ENCODE measurements at places on chromosomes 6 and 20. TPM values are rescaled to one million over a fixed set of nuclear protein-coding genes. Genes with fewer than 3 reads are reported as not detected.
A peak's percentile ranks its signal among the peaks of the same experiment; 100 is the strongest.

DNA sequence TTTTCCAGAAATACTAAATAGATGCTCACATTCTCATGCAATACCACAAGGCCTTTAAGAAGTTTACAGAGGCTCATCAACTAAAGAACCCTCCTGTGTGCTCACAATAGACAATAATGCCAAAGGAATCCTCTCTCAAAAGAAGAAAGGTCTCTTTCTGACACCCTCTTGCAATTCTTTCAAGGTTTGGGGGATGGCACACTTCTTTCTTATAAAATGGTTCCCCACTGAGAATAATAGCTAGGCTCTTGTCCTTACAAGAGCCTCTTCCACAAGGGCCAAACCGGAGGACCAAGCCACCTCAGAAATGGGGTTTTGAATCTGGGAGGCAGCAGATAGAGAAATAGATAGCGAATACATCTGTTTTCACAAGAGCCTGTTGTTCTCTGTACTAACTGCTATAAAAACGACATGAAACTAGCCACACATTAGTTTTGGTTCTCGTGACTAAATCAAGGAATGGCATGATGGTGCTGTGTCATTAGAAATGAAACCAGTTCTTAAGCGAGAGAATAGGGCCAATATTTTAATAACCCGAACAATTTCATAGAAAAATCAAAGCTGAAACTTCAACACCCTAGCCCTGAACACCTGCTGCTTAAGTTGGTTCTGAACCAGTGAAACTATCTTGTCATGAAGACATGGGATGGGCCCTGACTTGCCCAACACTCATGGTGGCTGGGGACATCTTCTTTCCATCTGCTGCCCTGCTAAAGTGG lies 81.1 kb downstream of the PRDM1 start:
- DNase-seq = no peak

- peak; percentile 67 for DNase-seq
Measured at GRCh38 chr6:161444464-161444863, 170.6 kb upstream of the AGPAT4 start.

GRCh38 chr20:62850333-62850974 lies 11.2 kb downstream of the TCFL5 start:
- peak; percentile 74 for DNase-seq

DNA sequence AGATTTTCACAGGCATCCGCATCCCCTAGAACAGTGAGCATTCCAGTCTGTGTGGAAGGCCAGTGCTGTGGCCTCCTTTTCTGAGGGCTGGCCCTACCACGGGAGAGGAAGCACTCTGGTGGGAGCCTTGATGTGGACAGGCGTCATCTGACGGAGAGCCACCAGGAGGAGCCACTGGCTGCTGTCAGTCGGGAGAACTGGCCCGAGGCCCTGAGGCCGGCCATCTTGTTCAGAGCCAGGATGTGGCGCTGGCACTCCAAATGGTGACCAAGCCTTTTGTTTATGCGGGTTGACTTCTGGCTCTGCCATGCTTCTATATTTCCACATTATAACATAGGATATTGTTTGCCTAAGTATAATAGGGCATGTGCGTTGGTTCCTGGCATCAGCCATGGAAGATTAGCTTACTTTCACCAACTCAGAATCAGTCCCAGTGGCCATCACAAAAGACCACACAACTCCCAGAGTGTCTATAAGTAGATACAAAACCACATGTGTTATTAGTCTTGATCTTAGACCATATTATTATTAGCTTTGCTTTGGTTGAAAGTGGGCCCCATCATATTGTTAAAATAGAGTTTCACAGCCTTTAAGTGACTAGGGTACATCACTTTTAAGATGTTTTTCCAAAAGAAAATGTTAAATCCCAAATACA lies 273.9 kb upstream of the TAB2 start:
- DNase-seq = no peak

The TNXB gene
- total RNA-seq = 423 TPM

The SS18L1 gene
- total RNA-seq = 18.9 TPM

The CRIP3 gene
- 3.8 TPM for total RNA-seq
